ENCODE measurements at places on chromosomes 1 and 21. TPM values are rescaled to one million over a fixed set of nuclear protein-coding genes. Genes with fewer than 3 reads are reported as not detected.

Gene MYOCOS
- not detected for total RNA-seq

Gene OR2T2
- total RNA-seq: 16.1 TPM

Gene LRIG2
- 22.0 TPM for total RNA-seq

Gene CLDN17
- not detected for total RNA-seq

Gene TSSK3
- total RNA-seq: not detected

Gene ST6GALNAC3
- 42.8 TPM for total RNA-seq

Gene FAM78B
- total RNA-seq: not detected

Gene TMPRSS15
- not detected for total RNA-seq

Gene OPRD1
- 0.79 TPM for total RNA-seq

Gene ESPN
- not detected for total RNA-seq

Gene RAP1GAP
- total RNA-seq: 1.3 TPM

Gene HSPA6
- 0.22 TPM for total RNA-seq

Gene PRKAA2
- total RNA-seq: under 0.01 TPM

Gene KCNK1
- total RNA-seq: 39.7 TPM

Gene ZNF697
- total RNA-seq: 5.9 TPM

Gene GFI1
- under 0.01 TPM for total RNA-seq

Gene ANGEL2
- 42.4 TPM for total RNA-seq

Gene S100A3
- 31.2 TPM for total RNA-seq

Gene KLHL21
- total RNA-seq: 41.5 TPM

Gene TMOD4
- total RNA-seq: not detected

Gene MEX3A
- total RNA-seq: 4.7 TPM

Gene EPHA10
- total RNA-seq: not detected

Gene GBP4
- total RNA-seq: under 0.01 TPM

Gene PRSS38
- not detected for total RNA-seq

Gene VWA5B1
- not detected for total RNA-seq

Gene ELF3
- 6.3 TPM for total RNA-seq

Data from placental epithelial cell (primary cell).